ENCODE measurements at places on chromosomes 3 and 15.
A peak's percentile ranks its signal among the peaks of the same experiment; 100 is the strongest.

DNA sequence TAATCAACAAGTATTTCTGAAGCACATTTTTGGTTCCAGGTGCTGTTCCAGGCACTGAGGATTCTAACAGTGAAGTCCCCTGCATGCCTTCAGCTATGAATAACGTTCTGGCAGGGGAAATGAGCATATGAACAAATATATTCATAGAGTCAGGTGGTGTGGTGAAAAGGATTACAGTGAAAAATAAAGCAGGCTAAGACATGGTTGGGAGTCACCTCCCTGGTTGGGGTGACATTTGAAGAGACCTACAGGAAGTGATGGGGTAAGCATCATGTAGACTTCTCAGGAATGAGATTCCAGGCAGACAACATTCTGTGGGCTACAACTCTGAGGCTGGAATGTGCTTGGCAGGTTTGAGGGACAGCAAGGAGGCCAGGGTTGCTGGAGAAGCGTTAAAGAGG lies 15.0 kb downstream of the FRMD4B start:
- no peak for DNase-seq

DNA sequence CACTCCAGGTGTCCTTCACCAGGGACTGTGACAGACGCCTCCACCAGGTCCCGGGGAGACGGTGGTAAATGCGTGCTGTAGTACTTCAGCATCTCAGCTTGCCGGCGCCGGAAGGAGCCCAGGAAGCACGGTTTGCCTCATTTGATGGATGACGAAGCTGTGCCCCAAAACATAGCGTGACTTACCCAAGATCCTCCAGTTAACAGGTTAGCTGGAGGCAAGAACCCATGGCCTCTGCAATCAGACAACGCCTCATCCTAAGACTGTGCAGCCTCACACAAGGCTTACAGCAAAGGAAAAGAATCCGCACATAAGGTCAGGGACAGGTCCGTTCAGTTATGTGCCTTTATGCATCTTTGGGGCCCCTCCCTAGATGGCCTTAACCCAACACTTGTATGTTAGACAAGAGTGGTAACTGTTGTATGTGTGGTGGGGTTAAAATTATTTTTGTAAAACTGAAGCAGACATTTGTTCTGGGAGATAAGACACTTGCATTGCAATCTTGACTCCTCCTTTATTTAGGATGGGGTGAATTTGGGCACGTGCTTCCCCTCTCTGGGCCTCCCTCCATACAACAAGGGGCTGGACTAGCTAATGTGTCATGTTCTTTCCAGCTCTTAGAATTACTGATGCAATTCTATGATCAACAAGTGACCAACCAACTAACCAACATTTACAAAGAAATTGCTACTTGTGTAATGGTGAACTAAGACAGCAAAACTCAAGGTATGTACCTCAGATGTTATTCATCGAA lies 39.4 kb downstream of the VGLL4 start:
- no peak for DNase-seq

DNA sequence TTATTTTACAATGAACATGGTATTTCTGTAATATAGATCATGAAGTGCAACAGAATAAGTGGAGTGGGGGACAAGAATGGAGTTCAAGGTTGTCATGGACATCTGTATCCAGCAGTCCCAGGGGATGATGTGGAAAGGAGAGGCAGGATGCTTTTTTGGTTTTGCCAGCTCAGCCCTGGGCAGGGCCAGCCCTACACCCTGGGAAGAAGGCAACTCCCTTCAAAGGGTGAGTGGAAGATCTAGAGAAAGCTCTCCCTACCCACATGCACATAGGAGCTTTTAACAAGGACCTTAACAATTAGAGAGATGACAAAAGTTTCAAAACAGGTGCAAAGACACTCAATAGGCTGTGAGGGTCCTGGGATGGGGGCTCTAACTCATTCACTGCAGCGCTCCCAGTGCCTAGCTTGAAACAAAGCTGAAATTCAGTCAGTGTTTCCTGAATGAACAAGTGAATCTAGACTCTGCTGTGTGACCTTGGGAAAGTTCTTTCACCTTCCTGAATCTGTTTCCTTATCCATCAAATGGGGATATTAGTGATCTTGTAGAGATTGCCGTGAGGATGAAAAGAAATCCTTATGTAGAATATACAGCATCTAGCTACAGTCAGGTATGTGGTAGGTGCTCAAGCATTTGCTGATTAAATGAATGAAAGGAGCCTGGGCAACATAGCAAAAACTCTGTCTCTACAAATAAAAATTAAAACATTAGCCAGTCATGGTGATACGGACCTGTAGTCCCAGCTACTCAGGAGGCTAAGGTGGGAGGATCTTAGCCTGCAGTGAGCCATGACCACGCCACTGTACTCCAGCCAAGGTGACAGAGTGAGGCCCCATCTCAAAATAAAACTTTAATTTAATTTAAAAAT lies 14.3 kb downstream of the BHLHE40 start:
- DNase-seq: peak; percentile 9

GRCh38 chr3:157752956-157753786 lies 250.0 kb upstream of the VEPH1 start:
- no peak for DNase-seq

DNA sequence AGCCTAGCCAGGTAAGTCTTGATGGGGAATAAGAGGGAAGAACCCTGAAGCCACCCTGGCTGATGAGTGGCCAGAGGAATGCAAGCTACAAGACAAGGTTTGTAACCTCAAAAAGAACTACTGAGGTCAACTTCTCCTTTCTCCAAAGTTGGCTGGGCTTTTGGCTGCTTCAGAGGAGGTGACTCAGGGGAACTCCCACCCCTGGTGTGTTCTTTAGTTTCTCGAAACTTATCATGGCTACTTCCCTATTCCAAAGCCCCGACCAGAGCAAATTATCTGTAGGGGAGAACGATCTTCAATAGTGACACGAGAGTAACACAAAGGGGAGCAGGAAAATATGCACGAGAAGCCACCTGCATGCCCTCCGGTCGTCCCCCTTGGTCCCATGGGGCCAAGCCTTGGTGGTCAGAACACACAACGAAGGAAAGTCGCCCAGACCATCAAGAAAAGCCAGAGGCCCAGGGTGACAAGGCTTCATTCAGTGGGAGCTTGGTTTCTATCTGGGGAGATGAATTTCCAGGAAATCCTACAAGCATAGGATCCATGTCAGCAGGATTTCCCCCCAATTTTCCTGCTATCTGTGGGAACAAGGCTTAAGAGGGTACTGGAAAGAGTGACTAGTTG lies 6.5 kb upstream of the BCL2A1 start:
- DNase-seq: peak; percentile 42

DNA sequence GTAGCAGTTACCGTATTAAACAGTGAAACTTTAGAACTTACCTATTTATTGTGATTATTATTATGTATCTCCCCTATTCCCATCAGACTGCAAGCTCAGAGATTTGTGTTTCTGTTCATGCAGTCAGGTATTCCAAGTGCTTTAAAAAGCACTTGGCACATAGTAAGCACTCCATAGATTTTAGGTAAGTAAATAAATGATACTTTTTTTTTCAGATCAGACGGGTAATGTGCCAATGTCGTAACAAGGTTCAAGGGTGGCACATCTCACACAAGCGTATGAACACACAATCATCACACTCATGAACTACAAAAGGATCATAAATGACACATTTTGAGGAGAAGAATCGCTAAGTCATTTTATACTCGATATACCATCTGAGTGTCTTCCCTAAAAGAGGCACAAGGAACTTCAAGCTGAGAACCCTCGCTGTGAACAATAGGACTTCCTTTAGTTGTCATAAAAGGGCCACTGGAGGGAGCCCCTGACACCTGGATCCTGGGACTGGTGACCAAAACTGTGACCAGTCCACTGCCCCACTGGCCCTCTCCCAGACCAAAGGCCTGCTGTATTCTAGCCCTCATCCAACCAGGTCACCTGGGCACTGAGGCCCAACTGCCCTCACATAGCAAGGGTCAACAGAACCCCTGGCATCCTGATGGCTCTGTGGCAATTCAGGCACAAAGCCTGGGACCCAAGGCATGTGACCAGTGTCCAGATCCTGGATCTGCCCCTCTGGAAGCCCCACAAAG lies 32.1 kb downstream of the KIF9 start:
- DNase-seq: no peak

DNA sequence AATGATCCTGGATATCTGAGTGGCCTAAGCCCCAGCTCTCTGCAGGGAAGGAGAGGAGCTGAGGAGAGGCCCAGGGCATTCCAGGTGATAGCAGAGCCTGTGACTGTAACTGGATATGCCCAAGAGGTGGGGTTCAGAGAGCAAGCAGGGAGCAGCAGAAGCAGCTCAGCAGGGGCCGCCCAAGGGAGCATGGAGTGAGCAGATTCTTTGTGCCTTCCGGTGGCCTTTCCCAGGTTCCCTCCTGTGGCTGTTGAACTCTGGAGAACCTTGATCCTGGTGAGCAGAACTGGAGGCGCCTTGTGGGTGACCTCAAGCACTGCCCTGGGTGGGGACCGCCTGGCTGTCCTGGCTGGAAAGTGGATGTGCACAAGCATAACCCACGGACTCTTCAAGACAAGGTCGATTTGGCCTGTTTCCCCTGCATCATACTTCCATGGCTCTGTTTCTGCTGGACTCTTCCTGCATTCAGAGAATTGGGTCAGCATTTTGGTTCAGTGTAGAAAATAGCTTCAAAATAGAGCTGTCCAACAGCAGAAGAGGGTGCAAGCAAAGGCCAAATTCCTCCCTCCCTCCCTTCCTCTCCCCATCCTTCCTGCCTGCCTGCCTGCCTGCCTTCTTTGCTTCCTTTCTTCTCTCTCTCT lies 76.1 kb downstream of the ARNT2 start:
- DNase-seq: no peak

- DNase-seq: no peak
Measured at GRCh38 chr3:59056706-59057105, 6.9 kb upstream of the CFAP20DC start.

DNA sequence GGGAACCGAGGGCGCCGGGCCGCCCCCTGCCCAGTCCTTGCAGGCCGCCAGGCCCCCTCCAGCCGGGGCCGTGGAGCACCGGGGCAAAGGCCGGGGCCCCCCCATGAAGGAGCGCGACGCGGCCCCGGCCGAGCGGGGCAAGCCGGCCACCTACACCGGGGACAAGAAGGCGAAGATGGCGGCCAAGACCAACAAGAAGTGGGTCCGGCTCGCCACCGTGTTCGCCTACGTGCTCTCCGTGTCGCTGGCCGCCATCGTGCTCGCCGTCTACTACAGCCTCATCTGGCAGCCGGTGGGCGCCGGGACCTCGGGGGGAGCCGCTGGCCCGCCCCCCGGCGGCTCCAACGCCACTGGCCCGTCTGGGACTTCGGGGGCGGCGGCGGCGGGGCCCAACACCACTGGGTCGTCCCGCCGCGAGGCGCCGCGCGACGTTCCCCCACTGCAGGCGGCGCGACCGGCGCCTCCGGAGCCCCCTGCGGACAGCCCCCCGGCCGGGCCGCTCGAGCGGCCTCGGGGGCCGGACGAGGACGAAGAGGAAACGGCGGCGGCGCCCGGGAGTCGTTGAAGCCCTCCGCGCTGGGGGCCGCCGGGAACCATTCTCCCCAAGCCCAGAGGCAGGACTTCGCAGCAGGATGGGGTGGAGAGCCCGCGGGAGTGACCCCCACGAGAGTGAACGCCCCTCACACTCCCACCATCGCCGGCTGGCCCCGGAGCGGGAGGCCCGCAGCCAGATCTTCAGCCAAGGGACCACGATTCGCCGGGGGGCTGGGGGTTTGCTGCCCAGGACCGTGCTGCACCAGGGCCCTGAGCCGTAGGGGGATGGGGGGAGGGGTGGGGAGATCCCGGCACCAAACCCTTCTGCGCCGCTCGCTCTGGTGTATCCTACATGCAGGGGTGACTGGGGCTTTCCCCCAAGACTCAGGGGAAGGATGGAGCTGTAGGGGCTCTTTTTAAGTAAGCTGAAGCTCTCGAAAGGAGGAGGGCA lies 753 bp downstream of the INAFM2 start:
- peak; percentile 60 for DNase-seq
